Thoracic aorta (tissue), 2 donors: ENCODE measurements at places on chromosomes 4 and X. TPM values are rescaled to one million over a fixed set of nuclear protein-coding genes. Genes with fewer than 3 reads are reported as not detected.

Gene OPN1LW
- total RNA-seq, result not detected

DNA sequence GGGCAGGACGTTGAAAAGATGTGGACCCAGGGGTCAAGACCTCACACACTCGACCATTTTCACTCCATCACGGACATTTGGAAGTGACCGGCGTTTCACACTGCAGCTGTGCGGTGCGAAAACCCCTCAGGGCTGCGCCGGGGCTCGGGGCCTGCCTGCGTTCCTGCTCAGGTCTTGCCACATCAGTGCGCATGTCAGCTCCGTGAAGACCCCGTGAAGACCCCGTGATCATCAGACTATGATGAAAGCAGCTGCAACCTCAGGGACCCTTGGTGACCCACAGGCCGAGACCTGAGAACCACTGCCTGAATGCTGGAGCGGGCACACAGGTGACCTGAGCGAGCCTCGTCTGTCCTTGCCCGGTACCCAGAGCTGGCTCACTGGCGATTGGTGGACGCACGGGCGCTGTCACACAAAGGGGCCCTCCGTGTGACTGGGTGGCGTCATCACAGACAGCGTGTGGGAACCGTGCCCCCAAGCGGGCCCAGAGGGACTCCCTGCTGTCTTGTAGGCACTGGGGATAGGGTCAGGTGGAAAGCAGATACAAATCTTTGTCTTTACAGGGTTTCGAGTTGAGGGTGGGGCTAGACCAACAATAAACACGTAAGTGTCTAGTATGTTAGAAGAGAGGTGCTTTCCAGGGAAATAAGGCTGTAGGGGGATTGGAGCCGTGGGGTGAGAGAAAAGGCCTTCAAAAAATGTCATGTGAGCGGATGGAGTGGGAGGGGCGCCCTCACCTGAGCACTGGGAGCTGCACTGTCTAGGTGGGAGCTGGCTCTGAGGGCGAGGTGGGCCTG lies 12.7 kb downstream of the MSANTD1 start:
- DNase-seq, result no peak
- no peaks in the 10 kb centered on the region for H3K4me1 ChIP-seq
- H3K36me3 ChIP-seq, result no peaks in the 10 kb centered on the region
- H3K4me3 ChIP-seq, result no peak overlapping the region

Gene IRAK1
- total RNA-seq, result 83.9 TPM

DNA sequence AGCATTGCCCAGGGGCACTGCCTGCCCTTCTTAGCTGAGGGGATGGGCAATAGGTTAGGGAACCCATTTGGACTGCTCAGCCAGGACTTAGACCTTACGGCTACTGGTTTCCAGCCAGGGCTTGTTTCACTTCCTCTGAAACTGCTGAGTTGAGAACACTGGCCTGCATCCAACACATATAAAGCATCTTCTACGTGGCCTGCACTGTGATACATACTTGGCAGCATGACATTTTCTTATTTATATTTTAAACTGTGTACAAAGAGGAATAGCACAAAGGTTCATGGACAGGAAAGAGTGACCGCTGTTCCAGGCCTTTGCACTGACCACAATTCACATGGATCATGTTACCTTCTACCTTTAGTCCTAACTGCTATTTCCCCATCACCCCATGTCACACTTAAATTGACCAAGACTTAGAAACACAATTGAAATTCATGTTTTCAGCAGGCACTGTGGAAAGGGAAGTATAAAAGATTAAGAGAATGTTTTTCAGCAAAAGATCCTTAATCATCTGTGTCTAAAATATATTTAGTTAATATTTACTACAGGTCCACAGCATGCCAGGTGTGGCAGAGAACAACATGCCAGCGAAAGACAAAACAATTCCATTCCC lies 43.7 kb downstream of the NLGN4X start:
- H3K4me1 ChIP-seq, result no peaks in the 10 kb centered on the region
- H3K27me3 ChIP-seq, result no peaks in the 10 kb centered on the region
- no peak for DNase-seq
- H3K27ac ChIP-seq, result no peak overlapping the region

Gene MAGEA10
- total RNA-seq, result not detected

DNA sequence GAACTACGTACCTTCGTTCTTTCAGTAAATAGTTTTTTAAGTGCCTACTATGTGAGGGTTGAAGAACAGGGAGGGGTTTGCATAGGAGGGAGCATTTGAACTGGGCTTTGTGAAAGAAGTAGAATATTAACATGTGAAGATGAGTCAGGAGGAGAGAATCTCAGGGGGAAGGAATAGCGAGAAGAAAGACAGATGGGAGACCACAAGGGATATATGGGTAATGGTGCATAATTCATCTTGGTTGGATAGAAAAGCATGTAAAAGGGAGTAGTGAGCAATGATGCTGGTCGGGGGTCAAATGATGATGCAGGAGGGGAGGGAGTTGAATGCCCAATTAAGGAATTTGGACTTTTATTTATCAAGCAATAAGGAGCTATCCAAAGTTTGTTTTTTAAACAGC lies 52.7 kb downstream of the TMEM164 start:
- no peaks in the 10 kb centered on the region for H3K27me3 ChIP-seq
- no peak overlapping the region for H3K27ac ChIP-seq
- DNase-seq, result no peak
- H3K36me3 ChIP-seq, result no peaks in the 10 kb centered on the region
- no peaks in the 10 kb centered on the region for H3K4me1 ChIP-seq
- H3K4me3 ChIP-seq, result no peak overlapping the region

DNA sequence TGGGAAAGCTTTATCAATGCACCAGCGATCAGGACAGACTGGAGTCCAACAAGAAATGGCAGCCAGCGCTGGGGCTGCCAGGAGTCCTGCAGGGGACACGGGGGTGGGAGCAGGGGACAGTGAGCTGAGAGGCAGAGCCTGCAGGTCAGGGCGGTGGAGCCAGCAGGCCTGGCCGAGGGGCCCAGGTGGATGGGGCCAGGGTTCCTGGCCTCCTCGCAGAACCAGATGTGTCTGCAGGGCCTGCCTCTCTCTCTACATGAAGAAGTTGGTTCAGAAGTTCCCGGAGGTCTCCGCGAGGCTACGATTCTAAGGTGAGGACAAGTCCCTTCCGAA lies 63.6 kb downstream of the CPZ start:
- H3K4me3 ChIP-seq, result no peak overlapping the region
- H3K4me1 ChIP-seq, result no peaks in the 10 kb centered on the region
- no peak for DNase-seq
- H3K36me3 ChIP-seq, result no peaks in the 10 kb centered on the region
- H3K27me3 ChIP-seq, result no peaks in the 10 kb centered on the region

Gene ASB9
- total RNA-seq, result 1.2 TPM

Gene KLKB1
- 2.6 TPM for total RNA-seq
